Trophoblast cell (in vitro differentiated cells and primary cell): ENCODE measurements at places on chromosomes 1 and 21.
A peak's percentile ranks its signal among the peaks of the same experiment; 100 is the strongest.

- DNase-seq = no peak
Observed at GRCh38 chr1:185369786-185370185, 52.7 kb upstream of the IVNS1ABP start.

DNA sequence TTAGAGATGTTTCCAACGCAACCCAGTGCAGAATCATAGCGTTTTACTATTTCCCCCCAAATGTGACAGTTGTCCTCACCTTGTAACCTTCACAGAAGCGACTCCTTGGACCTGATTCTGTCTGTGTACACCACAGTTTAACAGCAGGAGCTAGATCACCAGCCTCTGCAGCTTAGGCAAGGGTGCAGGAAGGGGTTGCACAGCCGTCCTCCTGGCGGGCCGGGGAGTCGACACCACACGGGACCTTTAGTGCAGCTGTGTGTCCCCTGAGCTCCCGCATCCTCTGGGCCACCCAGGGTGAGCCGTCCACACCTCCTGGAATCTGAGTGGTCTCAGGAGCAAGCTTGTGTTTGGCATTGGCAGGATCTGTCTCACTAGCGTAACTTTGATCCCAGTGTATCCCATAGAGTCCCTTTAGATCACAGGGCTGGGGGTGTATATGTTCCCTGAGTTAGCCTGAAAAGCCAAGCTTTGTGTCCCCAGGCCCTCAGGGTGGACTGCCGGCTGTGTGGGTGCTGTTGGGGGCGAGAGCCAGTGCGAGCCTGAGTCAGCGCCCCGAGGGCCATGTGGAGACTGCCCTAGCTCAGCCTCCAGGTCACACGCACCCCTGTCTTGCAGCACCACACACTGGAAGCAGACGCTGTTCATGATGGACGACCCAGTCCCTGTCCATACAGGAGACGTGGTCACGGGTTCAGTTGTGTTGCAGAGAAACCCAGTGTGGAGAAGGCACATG is 27.5 kb downstream of the PRMT2 start:
- DNase-seq = no peak

DNA sequence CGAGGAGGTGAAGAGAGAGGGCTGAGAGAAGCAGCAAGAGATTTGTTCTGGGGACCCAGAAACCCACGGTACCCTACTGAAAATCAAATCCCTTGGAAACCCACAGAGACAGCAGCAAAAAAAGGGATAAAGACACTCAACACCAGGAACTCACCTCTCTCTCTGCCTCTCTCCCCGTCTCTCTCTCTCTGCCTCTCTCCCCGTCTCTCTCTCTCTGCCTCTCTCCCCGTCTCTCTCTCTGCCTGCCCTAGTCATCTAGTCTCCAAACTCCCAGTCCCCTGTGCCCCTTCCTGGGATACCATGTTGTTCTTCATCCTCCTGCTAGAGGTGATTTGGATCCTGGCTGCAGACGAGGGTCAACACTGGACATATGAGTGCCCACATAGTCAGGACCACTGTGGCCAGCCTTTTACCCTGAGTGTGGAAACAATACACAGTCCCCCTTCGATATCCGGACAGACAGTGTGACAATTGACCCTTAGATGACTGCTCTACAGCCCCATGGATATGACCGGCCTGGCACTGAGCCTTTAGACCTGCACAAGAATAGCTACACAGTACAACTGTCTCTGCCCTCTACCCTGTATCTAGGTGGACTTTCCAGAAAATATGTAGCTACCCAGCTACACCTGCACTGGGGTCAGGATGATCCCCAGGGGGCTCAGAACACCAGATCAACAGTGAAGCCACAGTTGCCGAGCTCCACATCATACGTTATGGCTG is 9.8 kb upstream of the ALDH9A1 start:
- no peak for DNase-seq

DNA sequence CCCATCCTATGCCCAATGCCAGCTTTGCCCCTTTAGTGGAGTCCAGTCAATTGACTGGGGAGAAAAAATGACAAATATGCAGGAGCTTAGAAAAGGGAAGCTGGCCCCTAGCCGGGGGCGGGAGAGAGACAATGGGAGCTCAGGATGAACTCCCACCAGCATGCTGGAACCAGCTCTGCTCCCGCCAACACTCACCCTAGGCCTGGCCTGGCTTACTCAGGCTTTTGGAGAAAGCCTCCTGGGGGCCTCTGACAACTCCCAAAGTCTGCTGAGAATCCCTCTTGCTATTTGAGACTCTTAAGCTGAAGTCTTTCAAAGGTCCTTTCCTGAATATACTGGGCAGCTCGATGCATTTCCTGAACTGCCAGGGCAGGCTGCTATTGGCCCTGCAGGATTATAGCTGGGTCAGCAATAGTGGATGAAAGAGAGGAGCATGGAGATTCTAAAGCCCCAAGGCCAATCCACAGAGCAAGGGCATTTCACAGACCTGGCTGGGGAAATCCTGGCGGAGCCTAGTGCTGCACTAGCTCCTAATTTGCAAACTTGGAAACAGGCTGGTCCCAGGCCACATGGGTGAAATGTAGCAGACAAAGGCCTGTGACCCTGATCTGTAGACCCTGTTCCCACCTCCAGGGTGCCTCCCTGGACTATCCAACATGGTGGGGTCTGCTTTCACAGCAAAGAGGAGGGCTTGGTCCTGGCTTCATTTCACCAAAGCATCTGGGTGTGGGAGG is 35.7 kb upstream of the CLSTN1 start:
- DNase-seq = no peak

GRCh38 chr1:164772635-164773034 is 213.7 kb downstream of the PBX1 start:
- peak; percentile 95 for DNase-seq
